ENCODE measurements at places on chromosomes 1 and 21. TPM values are rescaled to one million over a fixed set of nuclear protein-coding genes. Genes with fewer than 3 reads are reported as not detected.

DNA sequence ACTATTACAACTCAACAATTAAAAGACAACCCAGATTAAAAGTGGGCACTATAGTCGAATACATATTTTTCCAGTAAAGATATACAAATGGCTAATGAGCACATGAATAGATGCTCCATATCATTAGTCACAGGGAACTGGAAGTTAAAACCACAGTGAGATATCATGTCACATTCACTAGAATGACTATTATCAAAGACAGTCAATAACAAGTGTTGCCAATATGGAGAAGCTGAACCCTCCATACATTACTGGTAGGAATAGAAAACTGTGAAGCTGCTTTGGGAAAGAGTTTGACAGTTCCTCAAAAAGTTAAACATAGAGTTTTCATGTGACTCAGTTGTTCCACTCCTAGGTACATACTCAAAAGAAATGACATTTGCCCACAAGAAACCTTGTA is 30.6 kb upstream of the MRPS6 start:
- no peak for DNase-seq

The LCE2B gene
- not detected for total RNA-seq

GRCh38 chr1:60849401-60849800 is 233.0 kb upstream of the NFIA start:
- DNase-seq = no peak

The CNR2 gene
- not detected for total RNA-seq

DNA sequence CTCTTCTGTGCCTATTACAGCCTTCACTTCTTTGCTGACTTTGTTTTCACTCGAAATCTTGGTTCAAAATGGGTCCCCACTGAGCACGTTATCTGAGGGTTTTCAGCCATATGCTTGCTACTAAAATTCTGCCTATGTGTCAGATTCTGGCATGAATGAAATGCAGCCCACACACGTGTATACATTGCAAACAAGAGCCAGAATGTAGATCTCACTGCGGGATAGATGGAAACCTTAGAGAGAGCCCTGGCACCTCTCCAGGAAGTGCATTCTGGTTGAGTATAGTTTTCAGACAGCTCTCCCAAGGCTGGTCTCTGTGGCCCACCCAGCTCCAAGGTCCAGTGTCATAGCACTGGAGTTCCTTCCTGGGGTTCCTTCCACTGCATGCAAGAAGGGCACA is 234.7 kb upstream of the GJB5 start:
- DNase-seq = no peak

The EPHA2 gene
- 43.3 TPM for total RNA-seq

DNA sequence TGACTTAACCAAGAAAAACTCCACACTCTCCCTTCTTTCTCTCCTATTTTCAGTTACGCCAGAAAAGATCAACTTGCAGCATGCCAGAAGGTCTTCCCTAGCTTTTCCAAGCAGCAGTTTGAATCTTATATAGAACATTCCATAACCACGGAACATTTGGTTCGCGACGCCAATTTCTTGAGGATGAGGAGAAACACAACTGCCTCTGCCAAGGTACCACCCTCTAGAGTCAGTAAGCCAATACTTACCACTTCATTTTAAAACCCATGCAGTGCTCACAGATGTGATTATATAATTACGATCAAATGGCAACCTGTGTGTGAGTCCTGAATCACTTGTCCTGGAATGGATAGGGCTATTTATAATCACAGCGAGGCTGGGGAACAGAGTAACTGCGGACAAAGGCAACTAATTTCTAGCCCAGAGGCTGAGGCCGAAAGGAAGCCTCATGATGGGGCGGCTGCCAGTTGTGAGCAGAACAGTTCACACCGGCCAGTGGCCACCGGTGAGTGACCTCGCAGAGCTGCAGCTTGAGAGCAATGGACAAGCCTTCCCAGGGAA is 43.2 kb upstream of the BACE2 start:
- no peak for DNase-seq

The PI4KB gene
- 33.4 TPM for total RNA-seq

The CKS1B gene
- 342 TPM for total RNA-seq

- DNase-seq = no peak
Measured at GRCh38 chr1:52668711-52669110, 29.4 kb downstream of the COA7 start.

The LRRN2 gene
- 20.6 TPM for total RNA-seq

The SHE gene
- total RNA-seq = 0.55 TPM

The INSRR gene
- total RNA-seq = not detected

The MTF2 gene
- total RNA-seq = 117 TPM

DNA sequence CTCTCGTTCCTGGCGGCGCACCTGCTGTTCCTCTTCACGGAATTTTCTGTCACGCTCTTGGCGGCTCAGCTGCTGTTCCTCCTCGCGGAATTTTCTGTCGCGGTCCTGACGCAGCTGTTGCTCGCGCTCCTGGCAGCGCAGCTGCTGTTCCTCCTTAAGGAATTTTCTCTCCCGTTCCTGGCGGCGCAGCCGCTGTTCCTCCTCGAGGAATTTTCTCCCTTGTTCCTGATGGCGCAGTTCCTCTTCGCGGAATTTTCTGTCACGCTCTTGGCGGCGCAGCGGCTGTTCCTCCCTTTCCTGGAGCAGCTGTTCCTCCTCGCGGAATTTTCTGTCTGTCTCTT is 6.4 kb downstream of the TCHH start:
- no peak for DNase-seq

GRCh38 chr1:8702472-8702849 is 115.0 kb downstream of the RERE start:
- no peak for DNase-seq

GRCh38 chr1:76862447-76862846 is 4.8 kb upstream of the ST6GALNAC5 start:
- DNase-seq = no peak

DNA sequence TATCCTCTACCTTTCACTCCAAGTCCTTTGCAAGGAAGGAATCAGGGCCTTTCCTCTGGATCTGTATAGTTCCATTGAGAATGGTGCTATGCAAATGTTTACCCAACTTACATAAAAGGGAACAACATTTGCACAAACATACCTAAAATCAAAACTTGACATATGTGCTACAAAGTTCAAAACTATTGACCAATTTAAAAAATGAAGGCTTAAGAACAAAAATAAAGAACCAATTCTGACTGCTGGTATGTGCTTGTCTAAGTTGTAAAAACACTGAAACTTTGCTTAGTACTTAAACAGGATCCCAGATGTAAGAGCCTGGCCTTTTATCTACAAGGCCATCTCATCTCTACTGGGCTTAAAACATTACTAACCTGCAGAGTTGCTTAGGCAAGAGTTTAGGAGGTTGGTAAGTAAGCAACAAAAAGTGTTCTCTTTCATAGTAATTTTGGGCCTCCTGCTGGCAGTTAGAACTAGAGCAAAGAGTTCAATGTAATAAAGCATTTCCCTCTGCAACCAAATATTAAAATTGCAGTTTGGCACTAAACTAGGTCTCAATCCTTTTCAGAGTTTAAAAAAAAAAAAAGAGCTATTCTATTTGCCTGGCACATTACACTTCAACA is 2.0 kb downstream of the SCMH1 start:
- DNase-seq = no peak

The TNFRSF4 gene
- 0.07 TPM for total RNA-seq

The TNFRSF9 gene
- not detected for total RNA-seq

DNA sequence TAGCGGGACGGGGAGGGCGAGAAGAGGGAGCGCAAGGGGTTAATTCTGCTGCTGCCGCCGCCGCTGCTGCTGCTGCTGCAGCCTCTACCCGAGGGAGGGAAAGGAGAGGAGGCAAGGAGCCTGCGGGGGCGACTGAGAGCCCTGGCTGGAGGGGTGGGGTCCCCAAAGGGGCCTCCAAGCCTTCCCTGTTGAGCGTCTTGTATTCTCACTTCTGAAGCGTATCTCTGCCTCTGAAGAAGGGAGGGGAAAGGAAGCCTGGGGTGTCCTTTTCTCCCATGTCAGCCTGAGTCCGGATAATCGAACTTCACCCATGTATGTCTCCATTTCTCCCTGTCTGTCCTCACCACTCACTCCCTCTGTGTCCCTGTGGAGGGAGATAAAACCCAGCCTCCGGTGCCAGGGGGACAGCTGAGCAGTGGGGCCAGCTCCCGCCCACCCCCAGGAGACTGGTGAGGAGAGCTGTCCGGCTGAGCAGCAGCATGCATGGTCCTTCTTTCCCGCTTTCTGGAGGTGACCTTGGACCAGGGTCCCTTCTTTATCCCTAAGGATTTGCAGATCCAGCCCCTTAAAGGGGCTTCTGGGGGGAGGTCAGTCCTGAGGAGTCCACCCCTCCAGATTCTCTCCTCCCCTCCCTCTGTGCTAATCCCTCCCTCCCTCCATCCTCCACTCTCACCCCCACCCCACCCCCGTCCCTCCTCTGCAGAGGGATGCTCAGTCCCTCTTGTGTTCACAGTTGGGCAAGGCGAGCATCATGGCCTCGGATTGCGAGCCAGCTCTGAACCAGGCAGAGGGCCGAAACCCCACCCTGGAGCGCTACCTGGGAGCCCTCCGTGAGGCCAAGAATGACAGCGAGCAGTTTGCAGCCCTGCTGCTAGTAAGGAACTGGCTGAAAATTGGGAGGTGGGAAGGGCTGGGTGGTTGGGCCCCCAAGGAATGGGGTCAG is 1.0 kb downstream of the NCDN start:
- DNase-seq = peak; percentile 84

DNA sequence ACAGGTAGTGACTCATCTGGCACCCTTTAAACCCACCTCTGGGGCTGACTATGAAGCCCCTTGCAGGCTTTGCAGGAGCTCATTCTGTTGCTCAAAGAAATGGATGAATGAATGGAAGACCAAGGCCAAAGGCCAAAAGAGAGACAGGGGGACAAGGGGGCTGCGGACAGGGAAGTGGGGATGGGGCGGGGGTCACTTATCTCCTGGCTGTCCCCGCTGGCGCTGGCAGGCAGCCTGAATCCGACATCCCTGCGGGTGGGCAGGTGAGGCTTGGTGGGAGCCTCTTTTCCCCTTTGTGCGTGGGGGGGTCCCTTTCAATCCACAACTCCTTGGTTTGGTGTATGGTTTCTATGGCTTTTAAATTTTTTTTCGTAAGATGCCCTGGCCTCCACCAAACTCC is 239.6 kb upstream of the C1orf174 start:
- no peak for DNase-seq

The ADGRB2 gene
- total RNA-seq = 39.8 TPM

All from H7 (cell line).